ENCODE measurements at places on chromosomes 6 and 20.

DNA sequence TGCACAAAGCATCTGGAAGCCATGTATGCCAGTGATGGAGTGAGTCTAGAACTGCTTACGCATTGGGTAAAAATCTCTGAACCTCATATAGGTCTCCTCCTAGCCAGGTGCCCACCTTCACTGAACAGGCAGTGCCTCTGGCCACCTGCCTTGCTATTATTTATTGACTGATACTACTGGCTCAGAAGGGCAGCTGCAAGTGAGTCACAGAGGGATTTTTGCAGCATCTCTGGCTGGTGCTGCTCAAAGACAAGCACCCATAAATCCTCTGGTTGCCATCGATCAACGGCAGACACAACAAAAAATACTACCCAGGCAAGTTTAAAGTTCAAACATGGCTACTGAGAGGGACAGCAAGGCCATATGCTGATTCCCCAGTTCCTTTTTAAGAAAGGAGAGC is 279.4 kb downstream of the UBE3D start:
- no peak for DNase-seq

DNA sequence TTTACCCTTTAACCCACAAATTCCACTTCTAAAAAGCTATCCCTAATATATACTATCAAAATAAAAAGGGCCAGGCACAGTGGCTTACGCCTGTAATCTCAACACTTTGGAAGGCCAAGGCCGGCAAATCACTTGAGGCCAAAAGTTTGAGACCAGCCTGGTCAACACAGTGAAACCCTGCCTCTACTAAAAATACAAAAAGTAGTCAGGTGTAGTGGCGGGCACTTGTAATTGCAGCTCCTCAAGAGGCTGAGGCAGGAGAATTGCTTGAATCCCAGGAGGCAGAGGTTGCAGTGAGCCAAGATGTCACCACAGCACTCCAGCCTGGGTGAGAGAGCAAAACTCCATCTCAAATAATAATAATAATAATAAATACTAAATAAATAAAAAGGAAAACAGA is 82.5 kb downstream of the TRIM27 start:
- DNase-seq, result no peak

DNA sequence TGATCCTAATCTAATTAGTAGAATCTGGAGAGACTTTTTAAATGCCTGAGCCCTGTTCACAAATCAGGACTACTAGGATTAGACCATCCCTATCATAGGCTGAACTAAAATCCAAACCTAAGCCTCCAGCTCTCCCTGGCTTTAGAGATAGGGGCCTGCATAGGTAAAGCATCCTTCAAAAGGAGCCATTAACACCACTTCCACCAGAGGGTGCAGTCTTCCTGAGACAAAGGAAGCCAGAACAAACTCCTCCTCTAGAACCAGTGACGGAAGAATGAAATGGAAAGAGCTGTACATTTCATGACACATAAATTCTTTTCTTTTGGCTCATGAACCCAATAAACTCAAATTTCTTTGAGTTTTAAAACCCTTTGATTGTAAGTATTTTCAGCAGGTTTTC is 291.2 kb upstream of the ADGRB3 start:
- DNase-seq, result peak; percentile 27

- DNase-seq, result no peak
Measured at GRCh38 chr6:93787841-93788240, 368.5 kb upstream of the EPHA7 start.

GRCh38 chr6:26571592-26572296 is 25.0 kb upstream of the ABT1 start:
- peak; percentile 81 for DNase-seq

DNA sequence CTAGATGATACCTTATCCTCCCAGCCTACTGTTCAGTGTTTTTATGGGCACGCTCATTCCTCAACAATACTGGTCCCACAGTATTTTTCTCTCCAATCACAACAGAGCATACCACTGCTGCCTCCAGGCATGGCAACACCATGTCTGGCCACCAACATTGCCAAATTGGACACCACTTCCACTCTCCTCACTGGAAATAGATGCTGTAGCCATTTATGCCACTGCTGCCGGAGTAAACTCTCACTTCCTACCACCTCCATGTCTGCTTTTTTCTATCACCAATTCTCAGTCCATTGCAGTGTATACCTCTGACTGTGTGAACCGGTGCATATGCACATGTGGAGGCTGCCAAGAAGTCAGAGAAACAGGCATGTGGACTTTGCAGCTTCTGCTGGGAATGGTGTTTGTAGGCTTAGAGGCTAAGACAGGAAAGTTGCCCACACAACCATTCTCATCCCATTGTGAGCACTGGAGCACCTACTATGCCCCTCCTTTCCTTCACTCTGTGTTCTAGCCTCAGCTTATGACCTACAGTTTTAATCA is 14.4 kb downstream of the PI3 start:
- no peak for DNase-seq

GRCh38 chr6:170210651-170211403 is 80.1 kb downstream of the DLL1 start:
- no peak for DNase-seq

DNA sequence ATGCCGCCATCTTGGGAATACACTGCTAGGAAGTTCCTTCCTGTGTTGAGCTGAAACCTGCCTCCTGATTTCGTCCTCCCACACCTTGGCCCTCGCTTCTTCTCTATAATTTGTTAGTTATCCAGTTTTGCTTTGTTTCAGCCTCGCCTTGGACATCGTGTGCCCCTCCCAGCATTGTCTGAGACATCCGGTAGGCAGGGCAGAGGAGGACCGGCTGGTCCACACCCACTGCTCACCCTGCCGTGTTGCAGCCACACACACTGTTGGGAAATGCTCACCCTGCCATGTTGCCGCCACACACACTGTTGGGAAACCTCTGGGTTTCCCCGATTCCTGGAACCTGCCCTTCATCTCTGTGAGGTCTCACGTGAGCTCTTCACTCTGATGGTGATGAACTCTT is 105.1 kb downstream of the CDH4 start:
- DNase-seq, result no peak

DNA sequence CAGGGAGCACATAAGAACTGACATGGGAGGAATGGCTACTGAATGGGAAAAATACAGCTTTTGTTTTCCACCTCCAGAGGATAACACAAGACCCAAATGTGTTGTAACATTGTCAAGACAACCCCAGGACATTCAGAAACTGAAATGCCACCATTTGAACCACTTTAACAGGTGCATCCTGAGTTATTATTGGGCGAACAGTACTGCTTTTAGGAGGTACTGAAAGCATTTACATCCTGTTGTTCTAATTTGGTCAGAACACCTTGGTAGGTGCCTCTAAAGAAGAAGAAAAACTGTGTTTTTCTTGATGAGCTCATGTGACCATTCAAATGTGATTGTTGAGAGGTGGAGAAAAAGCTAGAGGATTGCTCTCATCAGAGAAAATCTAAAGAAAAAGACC is 6.4 kb upstream of the TXNDC5 start:
- DNase-seq, result no peak

DNA sequence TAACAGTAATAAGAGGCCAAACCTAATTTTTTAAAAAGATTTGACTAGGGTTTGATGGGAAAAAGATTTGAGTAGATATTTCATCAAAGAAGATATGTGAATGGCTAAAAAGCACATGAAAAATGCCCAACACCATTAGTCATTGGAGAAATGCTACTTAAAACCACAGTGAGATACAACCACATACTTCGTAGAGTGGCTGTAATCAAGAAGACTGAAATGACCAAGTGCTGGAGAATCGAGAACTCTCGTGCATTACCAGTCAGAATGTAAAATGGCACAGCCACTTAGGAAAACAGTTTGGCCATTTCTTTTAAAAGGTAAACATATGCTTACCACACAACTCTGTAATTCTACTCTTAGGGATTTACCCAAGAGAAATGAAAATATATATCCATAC is 175.5 kb downstream of the EYA2 start:
- no peak for DNase-seq

DNA sequence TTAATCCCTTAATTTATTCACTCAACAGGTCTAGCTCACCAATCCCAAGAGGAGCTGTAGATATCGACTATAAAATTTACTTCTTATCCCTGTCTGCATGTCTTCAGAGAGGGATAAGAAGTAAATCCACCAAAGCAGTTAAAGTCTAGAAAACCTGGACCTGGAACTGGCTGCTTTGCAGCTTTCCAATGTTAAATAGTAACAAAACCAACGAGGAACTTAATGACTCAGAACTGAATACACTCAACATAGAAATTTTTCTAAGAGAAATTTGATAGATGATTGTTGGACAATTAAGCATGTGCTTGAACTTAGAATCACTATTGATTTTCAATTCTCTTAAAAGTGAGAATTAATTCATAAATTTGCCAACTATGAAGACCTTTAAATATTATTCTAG is 11.5 kb upstream of the TMEM244 start:
- DNase-seq, result no peak

DNA sequence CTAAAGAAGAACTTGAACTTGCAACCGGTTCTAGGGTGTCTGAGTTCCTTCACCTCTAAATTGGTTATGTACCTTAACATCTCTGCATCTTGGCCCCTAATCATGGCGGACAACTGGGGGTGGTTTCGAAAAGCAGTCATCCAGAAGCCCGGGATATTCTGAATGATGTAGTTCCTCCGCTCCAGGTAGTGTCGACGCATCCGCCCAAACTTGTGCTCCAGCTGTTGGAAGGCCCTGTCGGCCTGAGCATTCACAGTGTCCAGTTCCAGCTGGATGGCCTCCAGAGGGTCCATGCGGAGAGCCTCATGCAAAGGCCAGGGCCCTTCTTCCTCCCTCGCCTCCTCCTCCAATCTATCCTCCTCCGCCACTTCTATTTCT is 887 bp downstream of the TSPYL1 start:
- DNase-seq, result no peak

- DNase-seq, result no peak
Measured at GRCh38 chr20:19658137-19658536, 99.9 kb upstream of the RIN2 start.

- no peak for DNase-seq
Measured at GRCh38 chr20:50663095-50663821, 28.1 kb downstream of the RIPOR3 start.

DNA sequence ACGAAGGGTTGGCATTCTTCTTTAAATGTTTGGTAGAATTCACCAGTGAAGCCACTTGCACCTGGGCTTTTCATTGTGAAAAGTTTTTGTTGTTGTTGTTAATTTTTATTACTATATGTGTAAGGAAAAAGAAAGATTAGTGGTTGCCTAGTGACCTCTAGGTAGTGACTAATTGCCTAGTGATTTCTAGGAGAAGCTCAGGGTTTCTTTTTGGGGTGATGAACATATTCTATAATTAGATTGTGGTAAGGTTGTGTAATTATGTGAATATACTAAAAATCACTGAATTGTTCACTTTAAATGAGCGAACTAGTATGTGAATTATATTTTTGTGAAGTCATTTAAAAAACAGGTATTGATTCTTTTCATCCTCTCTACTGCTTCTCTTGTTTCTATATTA is 123.8 kb upstream of the TMEM170B start:
- no peak for DNase-seq

DNA sequence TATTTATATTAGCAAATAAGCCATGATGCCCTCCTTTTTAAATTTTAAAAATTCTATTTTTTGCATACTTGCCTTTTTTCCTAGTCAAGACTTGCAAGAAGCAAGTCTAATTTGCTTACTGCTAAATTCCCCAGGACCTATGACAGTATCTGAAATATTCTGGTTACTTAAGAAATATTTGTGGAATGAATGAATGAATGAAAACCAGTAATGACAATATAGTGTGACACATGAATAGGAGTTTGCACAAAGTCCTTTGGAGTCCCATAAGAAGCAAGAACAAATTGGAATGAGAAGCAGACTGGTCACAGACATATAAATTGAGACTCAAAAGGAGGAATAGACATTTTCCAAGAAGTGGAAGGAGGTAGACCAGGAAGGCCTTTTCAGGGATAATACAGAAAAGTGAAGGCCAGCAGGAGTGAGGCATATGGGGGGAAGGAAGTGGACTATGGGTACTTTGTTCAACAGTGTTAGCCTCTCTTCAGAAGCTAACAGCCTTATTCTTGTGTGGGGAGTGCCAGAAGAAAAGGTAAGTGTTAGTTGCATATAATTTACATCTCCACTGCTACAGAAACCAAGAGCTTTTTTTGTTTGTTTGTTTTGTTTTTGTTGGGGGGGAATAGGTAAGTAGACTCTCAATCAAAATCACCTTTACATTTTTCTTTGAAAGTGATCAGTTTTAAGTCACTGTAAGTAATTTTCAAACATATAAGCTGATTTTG is 93.6 kb upstream of the FAM184A start:
- no peak for DNase-seq

DNA sequence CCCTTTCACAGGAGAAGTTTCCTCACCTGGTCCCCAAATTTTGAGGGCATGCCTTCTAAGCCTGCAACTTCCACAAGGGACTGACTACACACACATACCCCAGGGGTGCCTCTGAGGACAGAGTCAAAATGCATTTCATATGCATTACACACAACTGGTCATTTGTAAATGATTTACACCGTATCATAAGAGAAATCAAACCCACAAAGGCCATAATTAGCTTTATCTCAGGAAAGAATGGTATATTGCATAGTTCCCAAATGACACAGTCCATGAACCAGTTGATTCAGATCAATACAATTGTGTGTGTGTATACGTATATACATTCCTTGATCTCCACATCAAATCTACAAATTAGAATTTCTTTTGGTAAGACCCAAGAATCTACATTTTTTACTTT is 203.3 kb upstream of the PRDM1 start:
- DNase-seq, result no peak

GRCh38 chr20:57661746-57662455 is 41.7 kb upstream of the ZBP1 start:
- DNase-seq, result no peak

DNA sequence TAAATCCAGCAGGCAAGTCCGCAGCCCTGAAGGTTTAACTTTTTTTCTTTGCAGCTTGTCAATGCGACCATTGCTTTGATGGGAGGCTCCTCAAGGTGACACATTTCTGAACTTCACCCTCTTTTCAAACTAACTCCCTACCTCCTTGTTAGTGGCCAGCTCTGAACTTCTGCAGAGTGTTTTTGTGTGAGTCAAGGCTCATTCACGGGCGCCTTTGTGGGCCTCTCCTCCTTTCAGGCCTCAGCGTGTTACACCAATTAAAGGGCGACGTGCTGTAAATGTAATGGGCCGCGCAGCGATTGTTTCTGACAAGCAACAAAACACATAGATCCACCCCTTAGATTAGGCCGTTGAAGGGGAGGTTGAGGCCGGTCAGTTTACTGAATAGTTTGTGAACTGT is 45.5 kb upstream of the NR2E1 start:
- DNase-seq, result no peak

- DNase-seq, result no peak
Measured at GRCh38 chr6:150394053-150394898, 25.5 kb downstream of the IYD start.

DNA sequence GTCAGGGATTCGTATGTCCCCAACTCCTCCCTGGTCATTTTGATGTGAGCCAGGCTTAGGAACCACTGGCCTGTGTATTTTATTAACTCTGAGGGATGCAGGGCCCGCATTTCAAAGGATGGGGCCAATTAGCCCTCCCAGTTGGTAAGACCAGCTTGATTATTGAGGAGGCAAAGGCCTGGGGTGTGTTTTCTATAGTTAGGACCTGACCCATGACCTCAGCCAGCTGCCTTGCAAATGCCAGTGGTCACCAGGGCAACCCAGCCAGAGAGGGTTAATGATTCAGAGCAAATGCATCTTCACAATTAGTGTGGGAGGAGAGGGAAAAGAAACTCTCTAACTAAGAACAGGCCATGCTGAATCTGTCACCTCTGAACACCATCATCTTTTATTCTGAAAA is 835.4 kb downstream of the MAFB start:
- DNase-seq, result no peak

GRCh38 chr6:62746968-62747367 is 460.9 kb upstream of the KHDRBS2 start:
- DNase-seq, result peak; percentile 47

- no peak for DNase-seq
Measured at GRCh38 chr6:53279293-53279692, 69.5 kb downstream of the ELOVL5 start.

Measured in putamen (tissue), 1 donor.